ENCODE measurements at places on chromosomes 13 and 19.
A peak's percentile ranks its signal among the peaks of the same experiment; 100 is the strongest.

GRCh38 chr13:53135301-53135700 is 106.7 kb downstream of the OLFM4 start:
- H3K4me3 ChIP-seq, result no peak overlapping the region
- H3K36me3 ChIP-seq, result no peaks in the 10 kb centered on the region
- H3K27me3 ChIP-seq, result no peaks in the 10 kb centered on the region
- no peak for DNase-seq

- H3K27me3 ChIP-seq, result no peaks in the 10 kb centered on the region
- H3K4me3 ChIP-seq, result no peak overlapping the region
- DNase-seq, result no peak
These were observed 57.3 kb downstream of the MBD3L2B start for GRCh38 chr19:6963937-6964336.

GRCh38 chr13:110713981-110714796 is 689 bp downstream of the ING1 start:
- H3K27me3 ChIP-seq, result no peaks in the 10 kb centered on the region
- DNase-seq, result peak; percentile 52
- H3K27ac ChIP-seq, result peak overlapping the region; percentile 90
- peaks cover 18% of the 10 kb centered on the region for H3K4me1 ChIP-seq

- H3K27me3 ChIP-seq, result peaks cover 63% of the 10 kb centered on the region
- no peak for DNase-seq
- H3K27ac ChIP-seq, result no peak overlapping the region
- H3K4me3 ChIP-seq, result no peak overlapping the region
These were observed 172.4 kb downstream of the LACC1 start for GRCh38 chr13:44051918-44052675.

DNA sequence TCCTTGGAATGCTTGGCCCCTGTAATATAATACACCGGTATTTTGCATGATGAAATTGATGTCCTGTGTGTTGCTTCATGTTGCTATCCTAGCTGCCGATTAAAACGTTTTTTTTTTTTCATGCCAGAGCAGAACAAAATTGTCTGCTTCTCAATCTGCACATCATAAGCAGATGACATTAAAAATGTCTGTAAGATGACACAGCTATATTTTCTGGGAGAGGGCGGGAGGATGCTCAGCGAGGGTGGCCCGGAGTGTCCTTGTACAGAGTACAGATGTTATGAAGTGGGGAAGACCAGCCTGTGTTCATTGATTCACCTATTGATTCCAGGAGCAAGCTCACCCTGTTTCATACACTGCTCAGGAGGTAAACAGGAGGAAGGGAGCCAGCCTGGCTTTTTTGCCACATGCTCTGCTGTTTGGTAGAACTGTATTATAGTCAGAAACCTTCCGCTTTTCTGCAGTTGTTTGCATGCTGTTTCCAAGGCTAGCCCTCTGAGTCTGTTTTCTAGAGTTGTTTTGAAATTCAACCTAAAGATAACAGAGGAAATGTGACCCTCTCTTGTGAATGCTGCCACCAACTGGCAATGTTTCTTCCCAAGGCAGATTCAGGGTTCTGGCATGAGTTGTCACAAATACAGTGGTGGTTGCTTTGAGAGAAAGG is 4.7 kb upstream of the IRS2 start:
- no peaks in the 10 kb centered on the region for H3K36me3 ChIP-seq
- DNase-seq, result no peak
- no peak overlapping the region for H3K27ac ChIP-seq
- no peak overlapping the region for H3K4me3 ChIP-seq

DNA sequence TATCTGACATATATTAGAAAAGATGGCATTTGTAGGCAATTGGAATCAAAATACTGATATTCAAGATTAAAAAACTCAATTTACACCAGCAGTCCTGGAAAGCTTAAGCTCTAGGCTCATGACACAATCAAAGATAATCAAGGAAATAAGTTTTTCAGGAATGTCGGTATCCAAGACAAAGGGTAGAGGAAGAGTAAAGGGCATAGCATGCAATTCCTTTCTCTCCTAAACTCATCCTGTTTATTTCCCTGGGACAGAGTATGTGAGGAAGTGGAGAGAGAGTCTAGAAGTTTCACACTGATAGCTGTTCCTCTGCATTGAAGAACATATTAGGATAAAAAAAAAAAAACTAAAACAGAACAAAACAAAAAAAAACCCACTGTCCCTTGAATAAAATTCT is 2452.1 kb downstream of the PCDH9 start:
- no peak for DNase-seq
- no peaks in the 10 kb centered on the region for H3K36me3 ChIP-seq
- H3K4me3 ChIP-seq, result no peak overlapping the region
- H3K4me1 ChIP-seq, result no peaks in the 10 kb centered on the region
- no peaks in the 10 kb centered on the region for H3K27me3 ChIP-seq
- no peak overlapping the region for H3K27ac ChIP-seq

GRCh38 chr13:99469041-99469440 is 32.2 kb upstream of the TM9SF2 start:
- peaks cover 15% of the 10 kb centered on the region for H3K4me1 ChIP-seq
- no peak for DNase-seq
- peaks cover 23% of the 10 kb centered on the region for H3K27me3 ChIP-seq
- H3K36me3 ChIP-seq, result no peaks in the 10 kb centered on the region
- no peak overlapping the region for H3K27ac ChIP-seq

DNA sequence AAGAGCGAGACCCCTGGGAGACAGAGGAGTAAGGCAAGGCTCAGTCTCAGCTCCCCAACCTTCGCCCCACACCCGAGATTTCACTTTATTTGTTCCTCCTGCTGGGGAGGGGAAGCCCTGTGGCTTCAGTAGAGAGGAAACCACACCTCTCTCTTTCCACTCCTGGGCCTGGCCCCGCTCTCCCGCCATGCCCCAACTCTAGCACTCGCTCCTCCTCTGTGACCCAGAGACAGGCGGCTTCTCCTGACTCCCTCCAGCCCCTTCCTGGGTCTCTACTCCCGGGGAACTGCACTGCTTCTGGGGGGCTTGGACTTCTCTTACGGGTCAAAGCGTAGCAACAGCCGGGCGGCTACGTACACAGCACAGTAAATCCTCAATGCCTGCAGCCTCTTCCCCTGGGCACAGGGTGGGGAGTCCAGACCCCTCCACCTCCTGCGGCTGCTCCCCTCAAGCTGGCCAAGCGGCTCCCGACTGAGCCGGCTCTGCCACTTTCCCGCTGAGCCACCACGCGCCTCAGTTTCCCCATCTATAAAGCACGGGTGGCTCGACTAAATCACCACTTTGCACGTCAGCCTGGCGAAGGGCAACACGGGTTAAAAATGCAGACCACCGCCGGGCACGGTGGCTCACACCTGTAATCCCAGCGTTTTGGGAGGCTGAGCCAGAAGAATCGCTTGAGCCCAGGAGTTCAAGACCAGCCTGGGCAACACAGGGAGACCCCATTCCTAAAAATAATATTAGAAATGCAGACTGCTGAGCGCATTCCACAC is 1.4 kb downstream of the RNF126 start:
- H3K27ac ChIP-seq, result peak overlapping the region; percentile 99
- peaks cover 59% of the 10 kb centered on the region for H3K4me1 ChIP-seq
- peaks cover 45% of the 10 kb centered on the region for H3K36me3 ChIP-seq
- H3K27me3 ChIP-seq, result no peaks in the 10 kb centered on the region
- DNase-seq, result peak; percentile 62

GRCh38 chr13:114259974-114260373 is 21.4 kb upstream of the UPF3A start:
- no peak for DNase-seq
- H3K27me3 ChIP-seq, result no peaks in the 10 kb centered on the region
- peaks cover 42% of the 10 kb centered on the region for H3K4me1 ChIP-seq
- no peak overlapping the region for H3K4me3 ChIP-seq
- peaks cover 52% of the 10 kb centered on the region for H3K36me3 ChIP-seq
- no peak overlapping the region for H3K27ac ChIP-seq

DNA sequence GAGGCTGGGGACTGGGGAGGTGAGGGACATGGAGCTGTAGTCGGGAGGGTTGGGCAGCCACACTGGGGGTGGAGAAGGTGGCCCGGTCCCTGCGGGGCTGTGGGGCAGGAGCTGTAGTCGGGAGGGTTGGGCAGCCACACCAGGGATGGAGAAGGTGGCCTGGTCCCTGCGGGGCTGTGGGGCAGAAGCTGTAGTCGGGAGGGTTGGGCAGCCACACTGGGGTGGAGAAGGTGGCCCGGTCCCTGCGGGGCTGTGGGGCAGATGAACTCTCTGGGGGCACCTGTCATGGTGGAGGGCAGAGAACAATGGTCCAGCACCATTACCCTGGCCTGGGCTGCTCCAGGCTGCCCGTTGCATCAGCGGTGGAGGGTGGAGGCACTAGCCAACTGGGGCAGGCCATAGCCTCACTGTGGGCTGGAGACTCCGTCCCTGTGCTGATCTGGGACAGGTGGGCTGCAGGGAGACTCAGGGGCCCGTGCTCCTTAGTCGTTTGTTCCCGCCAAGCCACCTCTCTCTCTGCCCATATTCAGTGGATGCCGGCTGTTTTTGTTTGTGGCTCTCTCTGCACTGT is 51.4 kb downstream of the ATP11A start:
- no peak overlapping the region for H3K4me3 ChIP-seq
- no peak overlapping the region for H3K27ac ChIP-seq
- DNase-seq, result no peak
- H3K27me3 ChIP-seq, result no peaks in the 10 kb centered on the region

DNA sequence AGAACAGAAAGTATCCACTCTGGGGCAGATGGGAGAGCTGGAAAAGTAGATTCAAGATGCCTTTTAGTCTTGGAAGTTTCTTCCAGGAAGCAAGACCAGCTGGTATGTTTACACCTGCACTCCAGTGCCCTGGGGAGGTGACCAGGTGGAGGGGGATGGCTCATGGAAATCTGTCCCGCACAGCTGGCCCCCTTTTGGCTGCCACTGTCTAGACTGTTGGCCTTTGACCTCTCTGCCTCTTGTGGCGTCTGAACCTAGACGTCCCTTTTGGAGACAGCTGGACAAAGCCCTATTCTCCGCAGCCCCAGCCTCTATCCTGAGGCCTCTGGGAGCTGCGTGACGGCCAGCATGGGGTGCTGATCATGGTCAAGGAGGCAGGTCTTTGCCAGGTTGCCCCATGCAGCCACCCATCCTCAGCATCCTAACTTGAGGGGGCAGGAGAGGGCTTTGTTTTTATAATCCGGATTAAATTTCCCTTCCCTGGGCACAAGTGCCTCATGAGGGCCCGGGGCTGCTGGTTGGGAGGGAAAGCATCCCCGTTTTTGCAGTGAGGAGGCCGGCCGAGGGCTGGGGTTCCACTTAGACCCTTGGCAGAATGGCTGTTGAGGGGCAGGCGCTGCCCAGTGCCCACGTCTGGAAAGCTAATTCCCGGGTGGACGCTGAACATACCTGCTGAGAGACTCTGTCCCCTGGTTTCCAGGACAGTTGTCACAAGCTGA is 17.3 kb upstream of the GDF15 start:
- no peak overlapping the region for H3K4me3 ChIP-seq
- H3K27ac ChIP-seq, result no peak overlapping the region
- peaks cover 8% of the 10 kb centered on the region for H3K4me1 ChIP-seq
- DNase-seq, result no peak
- H3K27me3 ChIP-seq, result no peaks in the 10 kb centered on the region

DNA sequence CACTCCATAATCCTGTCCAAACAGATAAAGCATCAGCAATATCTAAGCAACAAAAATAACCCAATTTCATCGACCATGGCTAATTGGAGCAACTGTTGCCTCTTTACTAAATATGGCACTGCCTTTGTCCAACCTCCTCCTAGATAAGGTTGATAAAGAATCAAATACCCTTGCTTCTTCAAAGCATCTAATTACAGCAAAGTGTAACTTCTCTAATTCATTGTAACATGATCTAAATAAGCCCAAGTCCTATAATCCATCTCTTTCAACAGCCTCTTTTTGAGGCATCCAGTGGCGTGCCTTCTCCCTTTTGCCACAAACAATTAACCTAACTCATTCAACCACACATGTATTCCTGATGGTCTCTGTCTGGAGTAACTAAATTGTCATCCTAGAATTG is 81.7 kb upstream of the KLHL1 start:
- DNase-seq, result no peak
- no peak overlapping the region for H3K27ac ChIP-seq
- no peaks in the 10 kb centered on the region for H3K36me3 ChIP-seq
- H3K4me3 ChIP-seq, result no peak overlapping the region
- no peaks in the 10 kb centered on the region for H3K27me3 ChIP-seq

DNA sequence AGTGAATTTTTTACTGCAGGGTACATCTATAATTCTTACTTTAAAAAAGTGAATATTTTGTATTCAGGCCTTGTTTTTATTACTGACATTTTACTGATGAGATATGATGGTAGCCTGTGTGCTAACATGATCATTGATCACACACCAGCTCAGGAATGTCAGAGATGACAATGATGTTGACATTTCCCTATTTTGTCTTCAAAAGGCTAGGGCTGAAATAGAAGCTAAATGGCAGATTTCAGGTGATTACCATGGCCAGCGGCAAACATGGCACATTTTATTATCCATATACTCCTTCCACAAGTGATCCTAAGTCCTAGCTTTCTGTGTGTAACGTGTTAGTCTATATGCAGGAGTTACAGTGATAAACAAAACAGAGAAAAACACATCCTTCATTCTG is 544.3 kb upstream of the MIR17HG start:
- no peaks in the 10 kb centered on the region for H3K36me3 ChIP-seq
- H3K4me3 ChIP-seq, result no peak overlapping the region
- H3K27me3 ChIP-seq, result no peaks in the 10 kb centered on the region
- H3K4me1 ChIP-seq, result no peaks in the 10 kb centered on the region
- no peak overlapping the region for H3K27ac ChIP-seq

All from central memory CD8-positive, alpha-beta T cell (primary cell).